ENCODE measurements at places on chromosomes 13 and 19. TPM values are rescaled to one million over a fixed set of nuclear protein-coding genes. Genes with fewer than 3 reads are reported as not detected.

LILRB3 gene
- total RNA-seq = not detected

PDCD5 gene
- total RNA-seq = 188 TPM

ACP7 gene
- not detected for total RNA-seq

IGFL4 gene
- not detected for total RNA-seq

ZNF177 gene
- 2.2 TPM for total RNA-seq

ZNF790 gene
- 4.1 TPM for total RNA-seq

IRGC gene
- total RNA-seq = not detected

TRPC4 gene
- total RNA-seq = 2.8 TPM

IGFL2 gene
- total RNA-seq = not detected

KLK6 gene
- total RNA-seq = not detected

ZNF135 gene
- total RNA-seq = 1.2 TPM

GDF15 gene
- total RNA-seq = 528 TPM

TGDS gene
- 9.3 TPM for total RNA-seq

PRODH2 gene
- total RNA-seq = not detected

SIGLEC12 gene
- total RNA-seq = not detected

CYP2F1 gene
- not detected for total RNA-seq

FCER2 gene
- not detected for total RNA-seq

SGCG gene
- not detected for total RNA-seq

ZNF419 gene
- 4.1 TPM for total RNA-seq

TLE6 gene
- total RNA-seq = 0.58 TPM

ASF1B gene
- total RNA-seq = 3.6 TPM

RYR1 gene
- total RNA-seq = 0.06 TPM

NDUFA13 gene
- 60.2 TPM for total RNA-seq

PRR22 gene
- 0.76 TPM for total RNA-seq

ATXN8OS gene
- not detected for total RNA-seq

SLITRK6 gene
- total RNA-seq = not detected

CERS1 gene
- 12.3 TPM for total RNA-seq

SWSAP1 gene
- 4.1 TPM for total RNA-seq

CEACAM4 gene
- not detected for total RNA-seq

TRAPPC6A gene
- total RNA-seq = 19.4 TPM

RPS19 gene
- total RNA-seq = 1,545 TPM

ACER1 gene
- not detected for total RNA-seq

GJB6 gene
- total RNA-seq = not detected

CBARP gene
- total RNA-seq = 13.9 TPM

CBY2 gene
- not detected for total RNA-seq

TEX101 gene
- not detected for total RNA-seq

C19orf73 gene
- total RNA-seq = 3.3 TPM

PDE4A gene
- 5.3 TPM for total RNA-seq

ZIK1 gene
- total RNA-seq = 6.7 TPM

KPTN gene
- 8.8 TPM for total RNA-seq

PRTN3 gene
- total RNA-seq = not detected

PGLYRP1 gene
- not detected for total RNA-seq

ZNF569 gene
- 5.2 TPM for total RNA-seq

ZNF528 gene
- total RNA-seq = 25.4 TPM

GPR183 gene
- total RNA-seq = 0.58 TPM

GNG7 gene
- total RNA-seq = 0.19 TPM

RANBP3 gene
- total RNA-seq = 49.5 TPM

PRSS57 gene
- not detected for total RNA-seq

PSG6 gene
- not detected for total RNA-seq

ZNF229 gene
- 10.2 TPM for total RNA-seq

TMEM150B gene
- not detected for total RNA-seq

KLK11 gene
- not detected for total RNA-seq

KIR3DL1 gene
- not detected for total RNA-seq
